Activated CD4-positive, alpha-beta T cell treated with anti-CD3 and anti-CD28 coated beads, Interleukin-2, amount 50 U/mL, for 48 hours (primary cell): ENCODE measurements at places on chromosomes 11 and 22.

GRCh38 chr11:105164208-105164607 is 24.6 kb upstream of the CARD18 start:
- no peak for DNase-seq

DNA sequence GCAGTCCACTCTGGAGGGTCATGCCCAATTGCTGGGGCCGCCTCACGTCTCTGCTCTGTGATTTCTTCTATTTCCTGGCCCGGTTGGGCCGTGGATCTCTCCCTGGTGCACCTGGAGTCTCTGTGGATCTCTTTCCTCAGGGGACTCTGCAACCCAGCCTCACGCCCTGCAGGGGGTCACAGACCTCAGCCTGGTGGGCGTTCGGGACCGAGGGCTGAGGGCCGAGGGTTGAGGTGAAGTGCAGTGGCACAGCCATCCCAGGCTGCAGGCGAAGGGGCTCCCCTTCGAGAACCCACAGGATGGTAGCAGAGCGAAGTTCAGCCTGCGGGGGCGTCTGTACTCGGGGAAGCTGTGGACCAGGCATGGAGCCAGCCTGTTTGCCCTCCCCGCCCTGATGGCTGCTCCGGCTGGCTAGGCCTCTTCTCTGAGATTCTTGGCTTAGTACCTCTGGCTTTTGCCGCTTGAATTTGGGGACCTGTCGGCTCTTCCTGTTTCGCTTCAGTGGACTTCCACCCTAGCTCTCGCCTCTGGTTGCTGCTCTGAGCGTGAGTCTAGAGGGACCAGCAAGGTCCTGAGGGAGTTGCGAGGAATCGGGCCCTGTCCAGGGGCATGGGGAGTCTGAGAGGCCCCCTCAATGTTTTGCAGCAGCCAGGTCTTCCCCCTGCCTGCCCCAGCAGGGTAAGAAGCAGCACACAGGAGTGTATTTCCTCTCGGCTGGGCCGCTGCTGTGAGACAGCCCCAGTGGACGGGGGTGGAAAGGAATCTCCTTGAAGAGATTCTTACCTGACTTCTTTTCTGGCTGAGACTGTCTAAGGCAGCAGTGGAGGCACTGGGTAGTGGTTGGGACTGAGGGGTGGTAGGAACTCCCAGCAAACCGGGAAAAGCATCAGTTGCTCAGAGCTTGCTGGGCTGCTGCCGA is 140.8 kb downstream of the TBC1D22A start:
- no peak for DNase-seq

DNA sequence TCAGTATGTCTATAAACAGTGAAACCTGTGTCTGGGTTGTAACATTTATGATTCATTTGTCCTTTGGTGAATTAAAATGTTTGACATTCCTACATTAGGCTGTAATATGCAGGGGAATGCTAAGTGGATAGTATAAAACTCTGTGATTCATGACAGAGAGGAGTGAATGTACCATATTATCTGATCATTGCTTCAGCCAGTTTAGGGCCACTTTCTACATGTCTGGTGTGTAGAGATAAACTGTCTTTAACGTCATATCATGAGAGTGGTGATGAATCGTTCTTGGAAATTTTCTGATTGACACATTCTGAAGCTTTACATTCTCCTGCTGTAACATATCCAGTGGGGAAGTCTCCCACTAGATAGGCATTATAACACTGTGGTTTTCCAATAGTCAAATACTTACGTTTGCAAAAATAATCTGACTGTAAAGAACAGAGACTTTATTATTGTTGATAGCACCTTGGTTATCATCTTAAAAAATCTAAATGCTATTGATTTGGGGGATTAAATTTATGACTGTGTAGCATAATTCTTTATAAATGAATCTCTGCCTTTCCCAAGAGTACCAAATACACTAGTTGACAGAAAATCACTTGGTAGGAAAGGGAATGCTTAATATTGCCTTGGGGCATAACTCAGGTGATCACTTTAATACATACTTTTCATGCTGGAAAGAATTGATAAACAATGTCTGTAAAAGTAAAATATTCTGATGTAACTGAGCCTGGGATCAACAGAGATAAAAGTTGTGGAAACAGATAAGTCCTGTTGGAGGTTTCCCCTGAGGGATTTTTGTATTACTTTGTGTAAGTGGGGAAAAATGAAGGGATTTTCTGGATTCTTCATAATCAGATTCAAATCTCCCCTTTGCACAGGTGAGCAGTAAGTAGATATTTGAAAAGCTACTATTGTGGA is 427.9 kb downstream of the JRKL start:
- DNase-seq = no peak

GRCh38 chr11:77155556-77156130 is 27.6 kb downstream of the MYO7A start:
- DNase-seq = no peak

DNA sequence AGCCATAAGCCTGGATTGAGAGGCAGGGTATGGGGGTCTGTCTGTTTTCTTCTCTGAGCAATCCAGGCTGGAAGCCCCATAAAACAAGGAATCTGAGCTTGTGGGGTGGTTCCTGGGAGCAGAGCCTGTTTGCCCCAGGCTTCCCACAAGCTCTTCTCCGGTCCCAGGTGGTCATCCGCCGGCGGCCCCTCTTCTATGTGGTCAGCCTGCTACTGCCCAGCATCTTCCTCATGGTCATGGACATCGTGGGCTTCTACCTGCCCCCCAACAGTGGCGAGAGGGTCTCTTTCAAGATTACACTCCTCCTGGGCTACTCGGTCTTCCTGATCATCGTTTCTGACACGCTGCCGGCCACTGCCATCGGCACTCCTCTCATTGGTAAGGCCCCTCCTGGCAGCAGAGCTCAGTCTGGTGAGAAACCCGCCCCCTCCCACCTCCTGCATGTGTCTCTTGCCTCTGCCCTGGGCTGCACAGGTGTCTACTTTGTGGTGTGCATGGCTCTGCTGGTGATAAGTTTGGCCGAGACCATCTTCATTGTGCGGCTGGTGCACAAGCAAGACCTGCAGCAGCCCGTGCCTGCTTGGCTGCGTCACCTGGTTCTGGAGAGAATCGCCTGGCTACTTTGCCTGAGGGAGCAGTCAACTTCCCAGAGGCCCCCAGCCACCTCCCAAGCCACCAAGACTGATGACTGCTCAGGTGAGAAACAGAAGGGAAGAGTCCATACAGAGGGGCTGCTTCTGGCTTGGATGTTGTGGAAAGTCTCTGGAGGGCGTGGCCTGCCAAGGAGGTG is 11.6 kb downstream of the HTR3A start:
- no peak for DNase-seq

GRCh38 chr22:45750626-45751025 is 79.0 kb downstream of the ATXN10 start:
- DNase-seq = no peak

DNA sequence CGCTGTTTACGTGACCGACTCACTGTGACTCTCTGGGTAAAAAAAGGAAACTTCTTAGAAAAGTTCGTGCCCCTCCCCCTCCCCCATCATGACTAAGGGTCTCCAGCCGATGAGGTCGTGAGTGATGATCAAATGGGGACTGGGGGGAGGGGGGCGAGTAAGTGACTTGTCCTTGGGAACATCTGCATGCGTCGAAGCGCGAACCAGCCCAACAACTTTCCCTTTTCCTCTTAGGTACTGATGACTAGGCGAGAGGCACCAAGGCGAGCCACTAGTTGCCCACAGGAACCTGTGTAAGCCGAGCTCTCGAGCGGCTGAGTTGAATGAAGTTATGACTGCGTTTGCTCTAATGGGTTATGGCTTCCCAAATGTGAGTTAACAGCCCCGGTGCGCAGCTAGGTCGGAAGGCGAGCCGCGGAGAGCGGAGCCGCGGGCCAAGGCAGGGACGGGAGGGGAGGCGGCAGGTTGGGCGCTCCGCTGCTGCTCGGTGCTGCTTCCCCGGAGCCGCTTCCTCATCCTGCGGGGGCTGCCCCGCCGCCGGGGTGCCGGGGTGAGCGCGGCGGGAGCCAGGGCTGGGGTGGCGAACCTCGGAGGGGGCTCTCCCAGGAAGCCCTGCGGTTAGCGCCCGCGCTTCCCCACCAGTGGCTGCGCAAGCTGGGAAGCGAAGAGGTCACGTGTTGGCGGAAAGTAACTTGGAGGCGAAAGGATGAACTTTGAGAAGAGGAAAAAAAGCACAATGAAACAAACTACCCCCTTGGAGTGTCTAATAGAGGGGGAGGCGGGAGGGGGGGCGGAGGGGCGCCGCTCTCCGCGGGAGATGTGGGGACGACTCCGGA is 22.1 kb upstream of the BDNF start:
- DNase-seq = no peak

- DNase-seq = no peak
Observed at GRCh38 chr11:91978747-91979146, 245.9 kb upstream of the FAT3 start.

- no peak for DNase-seq
Observed at GRCh38 chr11:116925050-116925449, 87.6 kb upstream of the APOA1 start.
